Stimulated activated CD4-positive, alpha-beta T cell treated with anti-CD3 and anti-CD28 coated beads, Interleukin-1b, Interleukin-23, amount 100 ng/mL, for 4 hours (primary cell): ENCODE measurements at places on chromosomes 12 and 14.

DNA sequence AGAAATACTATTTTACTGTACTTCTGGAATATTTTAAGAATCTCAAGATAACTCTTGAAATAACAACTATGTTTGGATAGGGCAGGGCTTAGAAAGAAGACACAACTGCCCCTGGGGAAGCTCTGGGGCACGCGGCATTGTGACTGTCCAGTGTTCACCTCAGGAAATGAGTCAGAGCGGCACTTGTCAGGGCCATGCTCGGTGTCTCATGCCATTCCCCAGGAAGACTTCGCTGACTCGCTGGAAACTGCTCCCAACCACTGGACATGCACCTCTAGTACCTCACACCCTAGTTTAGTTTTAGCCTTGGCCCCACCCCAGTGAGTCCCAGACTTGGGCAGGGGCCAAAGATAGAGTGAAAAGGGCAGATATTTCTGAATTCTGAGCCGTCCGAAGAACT lies 192.0 kb downstream of the TTC7B start:
- DNase-seq: no peak

GRCh38 chr12:44379831-44380230 lies 496.3 kb downstream of the NELL2 start:
- no peak for DNase-seq

DNA sequence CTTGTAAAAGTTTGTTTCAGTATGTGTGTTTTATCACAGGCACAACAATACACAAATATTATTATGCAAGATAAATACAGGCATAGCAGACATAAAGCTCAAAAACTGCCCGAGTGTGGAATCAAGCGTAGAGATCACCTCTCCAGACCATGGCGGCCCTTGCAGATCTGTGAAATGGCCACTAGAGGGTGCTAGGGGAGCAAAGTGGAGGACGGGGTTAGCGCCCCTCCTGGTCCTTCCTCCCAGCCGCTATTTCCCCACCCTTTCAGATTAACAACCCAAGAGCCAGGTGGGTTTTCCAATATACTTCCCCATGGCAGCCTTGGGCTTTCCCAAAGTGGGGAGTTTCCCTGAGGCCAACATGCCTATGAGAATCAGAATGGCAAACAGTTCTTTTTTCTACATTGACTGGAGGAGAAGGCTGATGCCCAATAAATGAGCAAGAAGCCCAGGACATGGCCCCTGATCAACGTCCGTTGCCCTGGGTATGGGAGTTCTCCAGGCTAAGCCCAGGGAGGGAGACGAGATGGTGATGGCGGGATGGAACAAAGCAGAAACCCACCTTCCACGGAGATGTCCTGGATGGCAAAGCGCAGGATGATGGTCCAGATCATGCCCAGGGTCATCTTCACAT lies 67.4 kb downstream of the ACTN1 start:
- peak; percentile 81 for DNase-seq

DNA sequence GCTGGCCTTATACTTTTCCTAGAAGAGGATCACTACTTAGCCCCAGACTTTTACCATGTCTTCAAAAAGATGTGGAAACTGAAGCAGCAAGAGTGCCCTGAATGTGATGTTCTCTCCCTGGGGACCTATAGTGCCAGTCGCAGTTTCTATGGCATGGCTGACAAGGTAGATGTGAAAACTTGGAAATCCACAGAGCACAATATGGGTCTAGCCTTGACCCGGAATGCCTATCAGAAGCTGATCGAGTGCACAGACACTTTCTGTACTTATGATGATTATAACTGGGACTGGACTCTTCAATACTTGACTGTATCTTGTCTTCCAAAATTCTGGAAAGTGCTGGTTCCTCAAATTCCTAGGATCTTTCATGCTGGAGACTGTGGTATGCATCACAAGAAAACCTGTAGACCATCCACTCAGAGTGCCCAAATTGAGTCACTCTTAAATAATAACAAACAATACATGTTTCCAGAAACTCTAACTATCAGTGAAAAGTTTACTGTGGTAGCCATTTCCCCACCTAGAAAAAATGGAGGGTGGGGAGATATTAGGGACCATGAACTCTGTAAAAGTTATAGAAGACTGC lies 1.5 kb downstream of the MGAT2 start:
- DNase-seq: no peak

GRCh38 chr12:109130297-109131153 lies 14.1 kb downstream of the ACACB start:
- no peak for DNase-seq

DNA sequence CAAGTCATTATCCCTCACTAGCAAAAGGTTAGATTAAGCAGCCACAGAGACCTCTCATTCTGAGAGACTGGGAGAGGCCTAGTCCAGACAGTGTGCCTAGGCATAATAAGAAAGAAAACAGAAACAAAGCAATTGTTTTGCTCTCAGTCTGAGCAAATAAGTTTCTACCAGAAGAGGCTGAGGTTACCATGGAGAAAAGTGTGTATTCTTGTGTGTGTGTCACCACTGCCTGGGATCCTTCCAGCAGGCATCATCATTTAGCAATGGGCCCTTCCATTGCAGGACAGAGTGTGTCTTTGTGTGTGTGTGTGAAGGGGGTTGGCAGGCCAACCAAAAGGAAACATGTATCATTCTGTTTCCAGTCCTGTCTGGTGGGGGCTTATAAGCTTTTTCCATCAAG lies 3.7 kb downstream of the EFS start:
- DNase-seq: no peak

DNA sequence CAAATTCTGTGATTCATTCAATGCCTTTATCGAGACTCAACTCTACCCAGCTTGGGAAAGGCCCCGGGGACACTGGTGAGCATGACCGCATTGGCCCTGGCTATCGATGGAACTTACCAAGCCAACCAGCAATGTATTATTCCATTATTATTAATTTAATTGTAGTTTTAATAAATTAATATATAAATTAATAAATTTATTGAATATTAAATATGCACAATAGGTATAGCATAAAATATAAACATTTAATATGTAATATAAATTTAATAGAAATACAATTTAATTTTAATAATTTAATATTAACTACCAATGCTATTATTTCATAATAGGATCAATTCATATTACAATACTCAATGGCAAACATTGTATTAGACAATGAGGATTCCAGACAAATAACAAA lies 163.4 kb downstream of the DPF3 start:
- DNase-seq: no peak

DNA sequence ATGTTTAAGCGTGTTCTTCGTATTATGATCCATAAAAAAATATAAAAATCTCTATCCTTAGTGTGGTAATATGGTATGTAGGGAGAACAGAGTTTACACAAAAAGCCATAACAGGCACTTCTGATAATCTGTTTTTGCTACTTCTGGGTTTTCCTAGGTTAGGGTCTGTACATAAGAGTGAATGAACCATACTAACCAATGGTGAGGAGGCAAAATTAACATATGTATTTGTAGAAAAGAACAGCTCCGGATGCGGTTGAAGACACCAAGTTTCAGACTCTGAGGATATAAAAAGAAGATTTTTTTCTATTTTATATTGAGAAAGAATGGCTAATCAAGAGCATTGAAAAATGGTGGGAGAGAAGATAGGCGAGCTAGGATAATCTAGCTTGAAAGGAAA lies 40.2 kb upstream of the PPP1R12A start:
- no peak for DNase-seq

DNA sequence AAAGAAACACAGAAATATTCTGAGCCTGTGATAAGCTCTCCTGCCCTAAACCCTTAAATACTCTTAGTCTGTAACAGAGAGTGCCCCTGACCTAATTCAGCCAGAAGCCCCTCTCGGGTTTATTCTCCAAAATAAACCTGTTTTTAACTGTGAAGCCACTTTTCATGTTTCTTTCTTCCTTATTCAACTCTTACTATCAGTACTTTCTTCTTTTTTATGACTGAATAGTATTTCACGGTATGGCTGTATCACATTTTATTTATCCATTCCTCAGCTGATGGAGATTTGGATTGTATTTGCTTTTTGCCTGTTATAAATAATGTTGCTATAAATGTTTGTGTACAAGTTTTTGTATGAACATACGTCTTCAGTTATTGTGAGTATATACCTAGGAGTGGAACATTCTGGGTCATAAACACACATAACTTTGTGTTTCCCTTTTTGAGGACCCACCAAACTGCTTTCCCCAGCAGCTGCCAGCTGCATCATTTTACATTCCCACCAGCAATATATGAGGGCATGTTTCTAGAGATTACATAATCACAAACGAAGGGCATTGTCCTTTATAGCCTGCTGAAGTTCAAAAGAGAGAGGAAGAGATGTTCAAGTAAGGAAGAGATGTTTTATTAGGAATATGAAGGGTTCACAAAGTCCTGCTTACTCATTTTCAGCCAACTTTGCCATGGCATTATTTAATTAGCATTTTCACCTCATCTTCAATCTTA lies 199.4 kb upstream of the NUDT4 start:
- DNase-seq: no peak

DNA sequence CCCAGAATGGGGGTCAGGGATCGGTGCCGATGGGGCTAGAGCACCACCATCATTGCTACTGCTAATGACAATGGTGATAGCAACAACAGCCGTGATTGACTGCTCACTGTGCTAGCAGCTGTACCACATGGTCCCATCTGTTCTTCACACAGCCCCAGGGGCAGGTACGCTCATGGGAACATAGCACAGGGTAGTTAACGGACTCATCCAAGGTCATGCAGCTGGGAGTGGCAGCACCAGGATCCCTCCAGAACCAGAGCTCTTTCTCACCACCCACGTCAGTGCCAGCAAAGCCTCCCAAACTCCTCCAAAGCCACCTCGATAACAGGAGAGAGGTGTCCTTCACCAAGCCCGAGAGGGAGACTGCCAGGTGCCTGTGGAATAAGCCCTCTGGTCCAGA lies 11.2 kb upstream of the DYNC1H1 start:
- DNase-seq: no peak

- DNase-seq: no peak
These were observed 73.6 kb downstream of the SAMD4A start for GRCh38 chr14:54640506-54640905.

DNA sequence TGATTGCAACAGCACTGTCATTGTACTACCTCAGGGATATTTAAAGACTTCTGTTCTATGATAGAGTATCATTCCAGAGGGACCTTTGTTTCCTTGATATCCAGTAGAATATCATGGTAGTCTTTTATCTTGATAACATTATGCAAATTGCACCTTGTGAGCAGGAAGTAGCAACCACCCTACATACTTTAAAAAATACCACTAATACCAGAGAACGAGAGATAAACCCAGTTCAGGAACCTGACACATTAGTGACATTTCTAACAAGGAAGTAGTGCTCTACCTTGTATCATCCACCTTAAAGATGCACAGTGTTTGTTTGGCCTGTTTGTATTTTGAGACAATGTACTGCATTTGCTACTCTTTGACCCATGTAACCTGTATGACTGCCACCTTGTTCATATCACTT lies 8.8 kb upstream of the MAP4K5 start:
- no peak for DNase-seq

GRCh38 chr12:57093415-57094207 lies 4.7 kb downstream of the NAB2 start:
- peak; percentile 74 for DNase-seq

DNA sequence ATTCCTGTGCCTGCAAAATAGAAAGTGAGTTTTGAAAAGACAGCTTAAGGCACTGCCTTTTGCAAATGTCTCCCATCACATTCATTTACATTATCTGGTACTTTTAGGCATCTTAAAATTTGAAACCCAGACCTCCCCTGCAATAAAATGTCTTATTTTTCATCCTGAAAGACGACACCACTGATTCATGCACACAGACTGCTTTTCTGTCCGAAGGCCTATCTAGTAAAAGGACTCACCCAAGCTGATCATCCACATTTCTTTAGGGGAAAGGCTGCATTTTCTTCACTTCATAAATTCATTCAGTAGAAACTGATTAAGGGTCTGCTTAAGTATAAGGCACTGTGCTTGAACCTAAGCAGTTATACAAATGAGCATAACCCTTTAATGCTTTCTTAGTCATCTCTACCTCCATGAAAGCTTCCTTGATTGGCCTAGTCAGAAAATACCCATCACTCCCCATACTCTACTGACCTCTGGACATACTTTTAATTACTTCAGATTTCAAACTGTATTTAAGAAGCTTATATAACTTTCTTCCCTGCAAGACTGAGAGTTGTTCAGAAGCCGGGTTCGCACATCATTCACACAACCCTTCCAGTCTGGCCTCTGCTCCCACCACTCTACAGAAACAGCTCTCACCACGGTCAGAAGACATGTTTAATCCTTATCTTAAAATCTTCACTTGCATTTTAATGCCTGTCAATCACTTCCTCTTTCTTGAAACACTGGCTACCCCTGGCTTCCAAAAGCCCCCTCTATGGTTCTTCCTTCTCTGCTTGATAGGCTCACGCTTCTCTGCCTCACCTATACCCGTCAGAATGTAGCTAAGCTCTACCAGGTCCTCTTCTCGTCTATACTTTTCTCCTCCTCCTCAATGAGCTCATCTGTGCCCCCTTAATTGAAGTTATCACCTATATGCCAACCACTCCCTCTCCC lies 288.6 kb downstream of the MED13L start:
- no peak for DNase-seq

DNA sequence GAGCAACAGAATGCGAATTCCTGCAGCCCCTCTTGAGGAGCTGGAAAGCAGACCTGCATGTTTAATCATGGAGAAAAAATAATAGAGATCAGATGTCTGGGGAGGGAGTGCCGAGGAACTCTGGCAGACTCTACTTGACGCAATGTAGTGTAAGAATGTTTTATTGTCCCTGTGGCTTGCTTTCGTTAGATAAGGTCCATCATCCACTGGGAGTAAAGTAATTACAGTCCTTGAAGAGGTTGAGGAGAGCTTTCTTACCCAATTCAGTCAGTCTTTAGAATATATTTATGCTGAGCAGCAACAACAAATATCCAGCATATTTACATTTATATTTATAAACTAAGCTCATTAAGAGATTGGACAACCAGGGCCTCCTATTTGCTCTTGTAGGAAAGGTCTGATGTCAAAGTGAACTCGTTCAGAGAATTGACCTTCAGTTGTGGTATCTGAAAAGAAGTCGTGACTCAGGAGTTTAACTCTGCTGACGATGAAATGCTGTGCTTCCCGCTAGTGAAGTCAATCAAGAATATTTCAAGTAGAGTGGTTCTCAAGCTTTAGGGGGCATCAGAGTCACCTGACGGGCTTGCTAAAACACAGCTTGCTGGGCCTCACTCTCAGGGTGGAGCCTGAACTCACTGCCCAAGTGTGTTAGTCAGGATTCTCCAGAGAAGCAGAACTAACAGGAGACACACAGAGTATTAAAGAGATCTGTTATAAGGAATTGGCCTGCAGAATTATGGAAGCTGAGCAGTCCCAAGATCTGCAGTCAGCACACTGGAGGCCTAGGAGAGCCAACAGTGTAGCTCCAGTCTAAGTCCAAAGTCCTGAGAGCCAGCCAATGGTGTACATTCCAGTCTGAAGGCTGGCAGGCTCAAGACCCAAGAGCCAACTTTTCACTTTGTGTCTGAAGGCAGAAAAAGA lies 139.3 kb upstream of the LMNTD1 start:
- DNase-seq: no peak

- DNase-seq: no peak
These were observed 86.0 kb downstream of the SETD3 start for GRCh38 chr14:99394602-99395156.
